ENCODE measurements at places on chromosomes 5 and 9.
A peak's percentile ranks its signal among the peaks of the same experiment; 100 is the strongest.

GRCh38 chr9:126646162-126646561 is 32.4 kb downstream of the LMX1B start:
- DNase-seq = no peak

DNA sequence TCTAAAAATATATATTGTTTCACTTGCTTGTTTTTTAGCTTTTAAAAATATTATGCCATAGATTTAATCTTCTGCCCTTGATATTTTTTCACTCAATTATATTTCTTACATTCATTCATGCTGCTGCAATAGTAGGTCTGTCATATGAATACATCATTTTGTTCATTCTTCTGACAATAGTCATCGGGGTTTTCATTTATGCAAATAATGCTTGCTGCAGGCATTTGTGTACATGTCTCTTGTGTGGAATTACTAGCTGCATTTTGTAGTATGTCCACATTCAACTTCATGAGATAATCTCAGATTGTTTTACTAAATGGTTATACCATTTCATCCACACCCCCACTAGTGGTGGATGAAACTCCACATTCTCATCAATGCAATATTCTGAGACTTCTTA is 5.3 kb upstream of the PLPP1 start:
- DNase-seq = no peak

DNA sequence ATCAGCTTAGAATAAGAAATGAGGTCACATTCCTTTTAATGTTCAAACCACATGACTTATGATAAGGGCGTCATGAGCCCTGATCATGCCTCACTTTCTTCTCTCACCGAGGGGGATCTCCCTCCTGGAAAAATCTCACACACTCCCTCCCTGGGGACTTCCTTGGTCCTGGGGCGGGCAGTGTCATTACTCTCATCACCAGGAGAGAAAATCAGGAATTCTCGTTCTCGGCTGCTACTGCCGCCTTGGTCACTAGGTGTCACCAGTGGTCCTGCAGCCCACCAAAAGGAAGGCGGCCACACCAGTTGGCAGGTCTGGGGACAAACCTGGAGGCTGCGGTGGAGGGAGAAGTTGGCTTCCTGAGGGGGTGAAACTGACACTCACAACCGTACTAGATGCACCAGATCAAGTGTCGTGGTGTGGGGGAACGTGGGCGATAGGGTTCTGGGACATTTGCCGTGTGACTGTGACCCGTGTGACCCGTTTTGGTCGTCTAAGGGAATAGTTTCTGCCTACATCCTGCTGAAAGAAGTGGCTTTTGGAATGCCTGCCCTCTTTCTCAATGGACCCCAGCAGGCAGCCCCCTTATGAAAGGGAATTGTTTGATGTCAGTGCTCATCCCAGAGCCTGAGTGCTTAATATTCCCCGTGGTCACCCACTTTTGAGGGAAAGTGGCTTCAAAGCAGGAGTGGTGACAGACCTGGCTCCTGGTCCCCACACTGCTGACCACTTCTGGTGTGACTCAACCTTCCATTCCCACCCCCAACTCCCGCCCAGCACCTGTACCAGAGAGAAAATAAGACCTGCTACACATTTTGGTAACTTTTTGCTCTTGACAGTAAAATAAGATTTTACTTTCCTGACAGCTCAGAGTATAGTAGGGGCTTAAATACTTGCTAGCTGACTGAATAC is 63.2 kb downstream of the ACER2 start:
- peak; percentile 63 for DNase-seq

DNA sequence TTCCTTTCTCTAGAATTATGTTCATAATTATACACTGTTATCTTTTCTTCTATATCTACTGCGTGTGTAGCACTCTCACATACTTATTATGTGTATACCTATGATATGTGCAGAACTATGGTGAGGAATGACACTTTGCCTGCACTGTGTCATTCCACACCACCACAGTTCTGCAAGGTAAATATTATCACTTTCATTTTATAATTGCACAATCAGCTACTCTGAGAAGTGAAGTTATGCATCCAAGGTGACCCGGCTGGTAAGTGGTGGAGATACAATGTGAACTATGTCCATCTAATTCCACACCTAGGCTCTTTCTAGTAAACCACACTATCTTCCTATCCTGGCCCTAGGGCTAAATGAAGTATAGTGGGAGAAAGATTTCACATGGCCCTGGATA is 170.1 kb upstream of the ATP10B start:
- DNase-seq = no peak

GRCh38 chr9:136700959-136701667 is 11.3 kb upstream of the DIPK1B start:
- DNase-seq = no peak

DNA sequence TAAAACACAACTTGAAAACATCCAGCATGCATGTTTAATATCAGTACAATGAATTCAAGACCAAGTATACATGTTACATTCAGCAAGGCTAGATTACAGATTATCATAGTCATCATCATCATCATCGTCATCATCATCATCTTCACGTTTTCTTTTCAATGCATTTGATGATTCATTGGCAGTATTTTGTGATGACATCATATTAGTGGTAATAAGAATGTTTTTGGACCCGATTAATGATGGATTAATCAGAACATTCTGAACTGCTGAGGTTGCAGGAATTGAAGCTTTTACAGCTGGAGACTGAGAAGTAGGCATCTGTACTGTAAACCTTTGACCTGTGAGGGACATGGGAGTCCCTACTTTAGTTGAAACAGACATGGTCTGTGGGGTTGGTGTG is 4.5 kb downstream of the AK6 start:
- DNase-seq = no peak

DNA sequence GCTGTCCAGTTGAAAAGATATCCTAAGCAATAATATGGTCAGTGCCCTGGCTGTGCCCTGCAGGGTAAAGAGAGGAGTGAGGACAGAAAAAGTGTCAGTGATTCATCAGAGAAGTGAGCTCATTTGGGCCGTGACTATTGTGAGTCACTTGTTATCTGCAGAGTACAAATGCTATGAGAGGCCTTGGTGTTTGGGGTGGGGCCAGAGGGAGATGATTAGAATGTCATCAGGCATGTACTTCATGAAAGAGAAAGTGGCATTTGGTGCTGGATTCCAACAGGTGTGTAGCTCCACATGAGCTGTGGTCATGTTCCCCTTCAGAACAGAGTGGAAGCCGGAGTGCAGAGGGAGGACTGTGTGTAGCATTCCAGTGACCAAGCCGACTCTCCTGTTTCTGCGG is 174.1 kb downstream of the KDM4C start:
- peak; percentile 24 for DNase-seq

DNA sequence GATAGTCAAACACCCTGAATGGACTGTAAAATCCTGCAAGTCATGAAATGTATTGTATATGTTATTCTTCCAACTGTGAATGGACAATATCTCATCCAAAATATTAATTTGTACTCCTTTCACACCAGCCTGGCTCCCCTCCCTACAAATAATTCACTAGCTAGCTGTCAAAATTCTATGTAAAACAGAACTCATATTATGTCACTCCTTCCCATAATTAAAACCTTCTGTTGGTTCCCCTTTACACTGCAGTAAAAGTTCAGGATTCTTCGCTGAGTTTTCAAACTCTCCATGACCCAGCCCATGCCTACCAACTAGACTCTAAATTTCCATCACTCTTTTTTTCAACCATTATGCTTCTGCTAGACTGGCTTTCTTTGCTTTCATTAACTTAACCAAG is 857.1 kb downstream of the TAF11L14 start:
- DNase-seq = no peak

DNA sequence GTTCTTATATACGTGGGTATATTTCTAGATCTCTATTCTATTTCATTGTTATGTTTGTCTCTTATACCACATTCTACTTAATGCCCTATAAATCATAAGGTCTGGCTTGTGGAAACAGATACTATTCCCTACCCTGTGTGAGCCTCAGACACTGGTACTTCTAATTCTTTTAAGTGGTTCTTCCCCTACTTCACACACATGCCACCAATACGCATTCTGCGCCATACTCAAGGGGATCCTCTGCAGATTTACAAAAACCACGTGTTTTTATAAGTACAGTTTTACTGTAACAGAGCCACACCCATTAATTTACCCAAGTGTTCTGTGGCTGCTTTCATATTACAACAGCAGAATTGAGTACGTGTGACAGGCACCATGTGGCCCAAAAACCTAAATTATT is 195.6 kb downstream of the SAXO1 start:
- DNase-seq = no peak

DNA sequence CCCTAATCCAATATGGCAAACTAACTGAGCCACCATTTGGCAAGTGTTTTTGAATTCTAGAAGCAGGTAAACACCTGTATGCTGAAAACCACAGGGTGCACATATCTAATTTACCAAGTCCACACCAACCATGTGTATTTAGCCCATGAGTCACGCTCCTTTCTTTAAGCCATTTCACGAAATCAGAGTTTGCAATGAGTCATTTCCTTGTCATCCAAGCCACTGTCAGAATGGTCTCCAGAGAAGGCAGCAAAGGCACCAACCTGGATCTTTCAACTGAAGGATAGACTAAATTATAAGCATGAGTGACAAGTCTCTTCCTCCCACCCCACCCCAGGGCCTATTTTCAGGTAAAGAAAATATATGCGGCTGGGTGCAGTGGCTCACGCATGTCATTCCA is 110.0 kb downstream of the PAX5 start:
- peak; percentile 96 for DNase-seq

DNA sequence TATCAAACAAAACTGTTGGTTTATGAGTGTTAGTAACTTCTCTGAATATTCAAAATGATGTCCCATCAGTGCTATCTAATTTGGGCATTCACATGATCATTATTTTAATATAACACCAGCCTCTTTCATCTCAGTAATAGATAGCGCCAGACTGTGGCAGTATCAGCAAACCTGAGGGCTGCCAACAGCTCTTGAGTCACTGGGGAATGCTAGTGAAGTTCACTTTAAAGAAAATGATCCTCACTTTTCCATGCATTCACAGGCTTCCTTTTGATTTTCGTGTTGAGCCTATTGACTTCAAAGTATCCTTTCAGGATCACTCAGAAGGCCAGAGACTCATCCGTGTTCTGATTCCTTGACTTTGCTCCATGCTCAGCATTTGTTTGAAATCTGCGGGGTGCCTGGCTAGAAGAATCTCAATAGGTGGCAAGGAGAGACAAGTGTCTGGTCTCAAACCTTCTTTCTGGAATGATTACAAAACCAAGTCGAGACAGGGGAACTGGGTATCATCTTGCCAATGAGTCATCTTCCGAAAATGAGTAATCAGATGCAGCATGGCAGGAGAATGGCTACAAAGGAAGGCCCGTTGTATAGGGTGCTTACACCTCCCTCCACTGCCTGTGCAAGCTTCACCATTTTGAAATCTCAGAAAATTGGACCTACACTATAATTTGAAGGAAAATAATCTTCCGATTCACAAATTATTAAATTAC is 509.1 kb downstream of the RASEF start:
- DNase-seq = peak; percentile 88

- DNase-seq = no peak
Observed at GRCh38 chr5:17114715-17115599, 102.5 kb upstream of the BASP1 start.

GRCh38 chr5:52466113-52466512 is 321.6 kb upstream of the ITGA1 start:
- no peak for DNase-seq

GRCh38 chr5:118726891-118727290 is 261.5 kb downstream of the DTWD2 start:
- no peak for DNase-seq

DNA sequence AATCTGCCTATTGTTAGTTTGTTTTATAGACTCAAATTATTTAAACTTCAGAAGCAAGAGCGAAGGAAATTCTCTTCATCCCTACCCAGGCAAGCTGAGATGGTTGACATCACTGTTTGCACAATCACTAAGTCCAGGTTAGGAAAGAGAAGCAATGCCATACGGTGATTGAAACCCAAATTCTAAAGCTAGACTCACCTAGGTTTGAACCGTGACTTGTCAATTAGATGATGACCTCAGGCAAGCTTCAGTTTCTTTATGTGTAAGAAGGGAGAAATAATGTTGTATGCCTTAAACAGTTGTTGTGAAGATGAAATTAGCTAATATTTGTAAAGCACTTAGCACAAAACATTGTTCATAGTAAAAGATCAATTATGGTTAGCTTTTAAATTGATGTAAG is 96.5 kb upstream of the ANKRD55 start:
- no peak for DNase-seq

DNA sequence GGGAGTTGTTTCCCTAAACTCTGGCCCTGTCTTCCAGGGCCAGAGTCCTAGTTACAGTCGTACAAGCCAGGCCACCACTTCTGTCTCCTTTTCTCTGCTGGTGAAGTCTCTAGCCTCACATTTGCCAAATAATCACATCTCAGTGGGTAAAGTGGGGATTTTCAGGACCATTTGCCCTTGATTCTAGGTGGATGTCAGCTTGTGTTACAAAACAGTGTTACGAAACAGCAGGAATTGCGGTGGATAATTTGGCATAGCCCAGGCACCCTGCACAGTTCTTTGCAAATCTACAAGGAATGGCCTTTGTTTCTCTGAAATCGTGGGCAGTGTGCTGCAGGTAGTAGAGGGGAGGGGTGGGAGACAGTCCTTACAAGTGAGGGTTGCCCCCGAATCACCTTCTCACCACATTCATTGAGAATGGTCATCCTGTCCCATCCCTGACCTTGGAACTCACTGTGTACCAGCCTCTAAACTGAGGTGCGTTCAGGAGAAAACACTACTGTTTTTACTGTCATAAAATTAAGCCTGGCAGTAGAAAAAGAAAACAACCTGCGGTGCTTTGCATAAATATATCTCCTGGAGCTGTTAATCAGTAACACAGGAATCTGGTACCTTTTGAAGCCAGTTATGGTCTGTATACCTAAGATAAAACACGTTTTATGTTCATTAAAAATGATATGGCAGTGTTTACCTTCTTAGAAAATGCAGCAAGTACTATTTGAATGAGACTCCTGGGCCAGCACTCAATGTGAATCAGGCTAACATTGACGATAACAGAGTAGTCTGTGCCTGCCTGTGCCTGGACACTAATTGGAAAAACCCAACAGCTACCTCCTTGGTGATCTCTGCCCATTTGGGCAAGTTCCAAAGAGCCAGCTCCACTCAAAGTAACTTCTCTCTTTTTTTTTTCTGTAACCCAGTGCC is 44.3 kb downstream of the CYSTM1 start:
- DNase-seq = no peak

- peak; percentile 87 for DNase-seq
Observed at GRCh38 chr9:129174724-129175514, 3.1 kb downstream of the IER5L start.

- no peak for DNase-seq
Observed at GRCh38 chr5:175629793-175630192, 28.1 kb upstream of the HRH2 start.

DNA sequence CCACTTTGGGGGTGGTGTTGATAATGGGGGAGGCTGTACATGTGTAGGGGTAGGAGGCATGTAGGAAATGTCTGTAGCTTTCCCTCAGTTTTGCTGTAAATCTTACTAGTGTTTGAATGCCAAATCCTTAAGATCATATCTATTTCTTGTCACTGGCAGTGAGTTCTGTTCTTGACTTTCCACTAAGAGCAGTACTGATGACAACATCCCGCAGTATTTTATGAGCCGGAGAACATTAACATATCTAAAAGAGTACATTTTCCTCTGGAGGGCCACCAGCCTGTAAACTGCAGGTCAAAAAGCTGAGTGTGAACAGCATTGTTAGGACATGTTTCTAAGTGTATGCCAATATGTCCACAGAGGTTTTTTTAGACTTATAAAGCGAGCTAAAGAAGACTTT is 2.5 kb upstream of the HSPB3 start:
- no peak for DNase-seq

GRCh38 chr9:97857606-97858392 is 4.8 kb downstream of the FOXE1 start:
- no peak for DNase-seq

All from RWPE1 (cell line).